ENCODE measurements at places on chromosomes 6 and 20. TPM values are rescaled to one million over a fixed set of nuclear protein-coding genes. Genes with fewer than 3 reads are reported as not detected.

IRAK1BP1 gene
- 3.3 TPM for total RNA-seq

PTCHD4 gene
- total RNA-seq = 2.3 TPM

TNFRSF21 gene
- 19.2 TPM for total RNA-seq

SLC24A3 gene
- not detected for total RNA-seq

PAX1 gene
- not detected for total RNA-seq

TMEM170B gene
- 0.32 TPM for total RNA-seq

TRIM40 gene
- not detected for total RNA-seq

LINC00237 gene
- not detected for total RNA-seq

DDX43 gene
- total RNA-seq = 0.32 TPM

ZSWIM3 gene
- 5.0 TPM for total RNA-seq

DNAH8 gene
- total RNA-seq = under 0.01 TPM

CLVS2 gene
- under 0.01 TPM for total RNA-seq

KHDRBS2 gene
- not detected for total RNA-seq

NOL4L gene
- 4.1 TPM for total RNA-seq

PRRT1 gene
- total RNA-seq = 0.09 TPM

C20orf141 gene
- total RNA-seq = not detected

CDS2 gene
- total RNA-seq = 18.3 TPM

MUCL3 gene
- total RNA-seq = not detected

FAM83D gene
- 0.52 TPM for total RNA-seq

POU3F2 gene
- under 0.01 TPM for total RNA-seq

ZC2HC1B gene
- total RNA-seq = not detected

ZSCAN23 gene
- 6.1 TPM for total RNA-seq

HSF2 gene
- total RNA-seq = 19.4 TPM

SPINT3 gene
- total RNA-seq = not detected

TMEM200A gene
- total RNA-seq = 31.3 TPM

RPRD1B gene
- total RNA-seq = 13.6 TPM

BPI gene
- 0.32 TPM for total RNA-seq

TBC1D7 gene
- total RNA-seq = 15.4 TPM

DOK5 gene
- 26.8 TPM for total RNA-seq

CLIC5 gene
- not detected for total RNA-seq

SLC16A10 gene
- total RNA-seq = not detected

PCK1 gene
- total RNA-seq = not detected

SDCBP2 gene
- total RNA-seq = 1.9 TPM

BMP2 gene
- 2.2 TPM for total RNA-seq
